ENCODE measurements at places on chromosomes 4 and X. TPM values are rescaled to one million over a fixed set of nuclear protein-coding genes. Genes with fewer than 3 reads are reported as not detected.
A peak's percentile ranks its signal among the peaks of the same experiment; 100 is the strongest.

The PDZD4 gene
- total RNA-seq: 1.3 TPM

The ASB5 gene
- not detected for total RNA-seq

- no peak for DNase-seq
Measured at GRCh38 chr4:24416293-24416692, 168.1 kb downstream of the DHX15 start.

DNA sequence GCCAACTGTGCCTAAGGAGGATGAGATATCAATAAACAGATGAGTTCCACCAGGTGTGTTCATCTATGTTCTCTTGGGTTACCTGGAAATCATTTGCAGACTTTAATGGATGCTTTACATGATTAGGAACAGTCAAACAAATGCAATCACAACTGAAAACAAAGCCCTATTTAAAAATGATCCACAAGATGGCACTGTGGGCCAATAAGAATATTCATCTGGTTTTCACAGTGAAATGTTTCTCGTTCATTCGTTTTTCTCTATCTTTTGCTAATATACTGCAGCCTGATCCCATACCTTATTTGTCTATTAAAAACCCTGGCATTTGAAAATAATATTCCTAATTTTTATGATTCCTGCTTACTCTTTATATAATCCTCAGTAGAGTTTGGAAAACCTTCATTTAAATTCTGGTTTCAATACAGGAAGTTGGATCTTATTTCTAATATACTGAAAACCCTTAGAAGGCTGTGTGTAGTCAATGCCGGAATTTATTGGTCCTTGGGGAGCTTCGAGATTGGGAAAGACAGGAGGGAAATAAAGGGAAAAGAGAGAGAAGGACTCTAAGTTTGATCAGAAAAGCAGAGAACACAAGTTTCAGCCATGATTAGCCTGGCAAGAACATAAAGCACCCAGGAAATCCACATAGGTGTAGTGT, 63.8 kb upstream of the TAPT1 start:
- DNase-seq: peak; percentile 29

DNA sequence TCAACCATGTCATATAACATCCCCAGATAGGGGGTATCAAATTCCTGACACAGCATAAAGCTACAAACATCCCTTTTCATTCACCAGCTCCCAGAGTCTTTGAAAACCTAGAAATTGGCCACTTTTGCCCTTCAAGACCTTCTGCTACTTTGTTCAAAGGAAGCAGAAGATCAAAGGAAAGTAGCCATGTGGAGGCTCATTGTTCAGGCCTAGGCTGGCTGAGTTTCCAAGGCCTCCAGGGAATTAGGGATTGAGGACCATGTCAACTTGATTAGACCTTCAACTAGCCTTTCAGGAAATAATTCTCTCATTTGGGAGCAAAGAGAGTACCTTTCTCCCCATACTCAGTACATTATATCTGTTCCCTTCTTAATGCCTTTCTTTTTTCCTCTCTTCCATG, 66.8 kb upstream of the ATXN3L start:
- DNase-seq: no peak

GRCh38 chrX:124217304-124218251, 114.9 kb upstream of the TEX13D start:
- no peak for DNase-seq

The NKX3-2 gene
- total RNA-seq: 2.4 TPM

- DNase-seq: peak; percentile 0
Measured at GRCh38 chrX:65034292-65034667, 58.0 kb upstream of the ZC4H2 start.

The PCDH10 gene
- total RNA-seq: not detected
